ENCODE measurements at places on chromosomes 16 and 17. TPM values are rescaled to one million over a fixed set of nuclear protein-coding genes. Genes with fewer than 3 reads are reported as not detected.

GFOD2 gene
- 14.9 TPM for total RNA-seq

CSF3 gene
- total RNA-seq: 0.31 TPM

DUXB gene
- not detected for total RNA-seq

- no peak overlapping the region for H3K27ac ChIP-seq
These were observed 25.5 kb downstream of the CDH5 start for GRCh38 chr16:66391726-66392670.

DNA sequence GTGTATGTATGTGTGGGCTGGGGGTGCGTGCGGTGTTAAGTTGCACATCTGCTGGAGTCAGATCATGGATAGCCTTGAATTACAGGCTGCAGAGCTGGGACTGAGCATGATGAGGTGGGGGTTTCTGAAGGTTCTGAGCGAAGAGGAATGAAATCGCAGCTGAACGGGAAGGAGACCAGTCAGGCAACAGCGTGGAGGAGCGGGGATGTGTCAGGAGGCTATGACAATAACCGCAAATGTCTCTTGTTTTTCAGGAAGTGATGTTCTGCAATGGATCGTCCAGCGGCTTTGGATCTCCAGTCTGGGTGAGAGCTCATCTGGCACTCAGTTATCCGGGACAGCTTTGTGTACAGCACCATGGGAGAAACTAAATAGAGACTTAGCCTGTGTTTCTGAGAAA is 20.9 kb downstream of the RGS9 start:
- no peaks in the 10 kb centered on the region for H3K36me3 ChIP-seq
- no peak overlapping the region for H3K27ac ChIP-seq
- H3K4me3 ChIP-seq: no peak overlapping the region
- peaks cover 12% of the 10 kb centered on the region for H3K4me1 ChIP-seq
- no peak for DNase-seq
- peaks cover 23% of the 10 kb centered on the region for H3K27me3 ChIP-seq

DNA sequence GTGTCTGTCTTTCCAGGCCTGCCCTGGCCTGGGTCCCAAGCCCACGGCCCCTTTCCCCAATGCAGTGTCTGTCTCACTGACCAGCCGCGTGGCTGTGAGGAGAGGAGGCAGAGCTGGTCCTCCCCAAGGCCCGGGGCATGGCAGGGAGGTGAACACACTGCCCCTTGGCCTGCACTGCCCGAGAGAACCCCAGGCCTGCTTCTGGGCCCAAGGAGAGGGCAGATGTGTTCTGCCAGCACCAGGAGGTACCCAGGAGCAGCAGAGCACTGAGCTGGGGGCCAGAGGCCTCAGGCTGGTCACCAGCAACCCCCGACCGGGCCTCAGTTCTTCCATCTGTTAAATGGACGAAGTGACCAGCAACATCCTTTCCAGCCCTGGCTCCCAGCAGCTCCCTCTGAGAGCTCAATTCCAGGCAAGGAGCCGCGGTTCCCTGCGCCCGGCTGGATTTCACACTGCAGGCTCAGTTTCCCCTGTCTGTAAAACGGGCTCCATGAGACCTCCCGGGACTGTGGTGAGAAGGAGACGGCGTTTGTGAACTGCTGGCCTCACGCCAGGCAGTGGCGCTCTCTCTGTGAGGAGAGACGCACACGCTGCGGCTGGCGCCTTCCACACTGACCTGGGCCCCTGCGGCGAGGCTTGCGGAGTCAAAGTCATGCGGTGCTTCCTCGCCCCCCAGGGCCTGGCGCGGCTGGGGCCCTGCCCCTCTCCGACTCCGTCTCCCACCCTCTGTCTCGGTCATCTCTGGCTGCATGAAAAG is 8.1 kb upstream of the ZFPM1 start:
- DNase-seq: no peak
- H3K27ac ChIP-seq: no peak overlapping the region
- H3K36me3 ChIP-seq: no peaks in the 10 kb centered on the region
- H3K4me3 ChIP-seq: no peak overlapping the region
- peaks cover 17% of the 10 kb centered on the region for H3K27me3 ChIP-seq
- no peaks in the 10 kb centered on the region for H3K4me1 ChIP-seq

- no peak for DNase-seq
- no peaks in the 10 kb centered on the region for H3K36me3 ChIP-seq
- no peak overlapping the region for H3K27ac ChIP-seq
- peak overlapping the region; percentile 0 for H3K4me3 ChIP-seq
- H3K4me1 ChIP-seq: peaks cover 45% of the 10 kb centered on the region
These were observed 33.1 kb downstream of the ARL4D start for GRCh38 chr17:43431714-43432523.

DNA sequence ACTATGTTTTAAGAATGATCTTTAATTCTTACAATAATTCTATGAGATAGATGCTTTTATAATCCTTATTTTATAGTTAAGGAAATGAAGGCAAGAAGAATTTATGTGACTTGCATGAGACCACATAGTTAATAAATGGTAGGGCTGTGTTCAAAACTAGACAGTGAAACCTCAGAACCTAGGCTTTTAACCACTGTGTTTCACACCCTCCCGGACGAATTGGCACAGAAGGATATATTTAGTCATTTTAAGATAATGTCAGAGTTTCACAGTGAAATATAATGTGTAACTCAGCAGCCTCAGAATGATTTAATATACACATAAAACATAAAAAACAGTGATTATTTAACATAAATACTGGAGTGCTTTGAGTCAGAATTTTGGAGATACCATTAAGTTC is 57.0 kb downstream of the NSRP1 start:
- no peak overlapping the region for H3K4me3 ChIP-seq
- peaks cover 2% of the 10 kb centered on the region for H3K27me3 ChIP-seq
- no peak for DNase-seq
- peaks cover 35% of the 10 kb centered on the region for H3K36me3 ChIP-seq

GRCh38 chr17:48612854-48613691 is 2.0 kb downstream of the HOXB8 start:
- peaks cover 20% of the 10 kb centered on the region for H3K4me1 ChIP-seq
- H3K27me3 ChIP-seq: peaks cover 78% of the 10 kb centered on the region
- peak overlapping the region; percentile 66 for H3K4me3 ChIP-seq
- no peak for DNase-seq
- H3K36me3 ChIP-seq: no peaks in the 10 kb centered on the region

GRCh38 chr16:78562111-78562510 is 462.7 kb downstream of the WWOX start:
- H3K4me1 ChIP-seq: no peaks in the 10 kb centered on the region
- no peak for DNase-seq
- H3K27ac ChIP-seq: no peak overlapping the region
- no peak overlapping the region for H3K4me3 ChIP-seq
- H3K36me3 ChIP-seq: peaks cover 3% of the 10 kb centered on the region

- H3K27me3 ChIP-seq: peaks cover 19% of the 10 kb centered on the region
- H3K27ac ChIP-seq: no peak overlapping the region
- no peak for DNase-seq
- H3K36me3 ChIP-seq: no peaks in the 10 kb centered on the region
- no peak overlapping the region for H3K4me3 ChIP-seq
- H3K4me1 ChIP-seq: 0 out of 2 replicates have a peak, but pooled peaks cover 6% of the 10 kb centered on the region
These were observed 12.2 kb upstream of the C16orf54 start for GRCh38 chr16:29757950-29758466.

DNA sequence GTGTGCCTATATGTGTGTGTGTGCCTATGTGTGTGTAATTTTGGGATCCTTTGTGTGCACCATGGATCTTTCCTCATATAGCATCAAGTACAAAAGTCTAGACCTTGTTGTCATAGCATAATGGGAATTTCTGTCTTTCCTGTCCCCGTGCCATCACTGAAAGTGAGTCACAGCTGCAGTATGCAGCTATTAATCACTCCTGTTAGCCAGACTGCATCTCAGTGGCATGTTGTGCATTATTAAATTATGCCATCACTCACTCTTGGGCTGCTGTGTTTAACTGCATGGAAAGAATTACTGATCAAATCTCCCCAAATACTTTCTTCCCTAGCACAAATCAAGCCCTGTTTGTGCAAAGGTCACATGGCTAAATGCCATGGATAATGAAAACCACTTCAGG is 92.4 kb downstream of the CBLN1 start:
- no peaks in the 10 kb centered on the region for H3K36me3 ChIP-seq
- no peak overlapping the region for H3K4me3 ChIP-seq
- no peaks in the 10 kb centered on the region for H3K27me3 ChIP-seq
- no peaks in the 10 kb centered on the region for H3K4me1 ChIP-seq

DNA sequence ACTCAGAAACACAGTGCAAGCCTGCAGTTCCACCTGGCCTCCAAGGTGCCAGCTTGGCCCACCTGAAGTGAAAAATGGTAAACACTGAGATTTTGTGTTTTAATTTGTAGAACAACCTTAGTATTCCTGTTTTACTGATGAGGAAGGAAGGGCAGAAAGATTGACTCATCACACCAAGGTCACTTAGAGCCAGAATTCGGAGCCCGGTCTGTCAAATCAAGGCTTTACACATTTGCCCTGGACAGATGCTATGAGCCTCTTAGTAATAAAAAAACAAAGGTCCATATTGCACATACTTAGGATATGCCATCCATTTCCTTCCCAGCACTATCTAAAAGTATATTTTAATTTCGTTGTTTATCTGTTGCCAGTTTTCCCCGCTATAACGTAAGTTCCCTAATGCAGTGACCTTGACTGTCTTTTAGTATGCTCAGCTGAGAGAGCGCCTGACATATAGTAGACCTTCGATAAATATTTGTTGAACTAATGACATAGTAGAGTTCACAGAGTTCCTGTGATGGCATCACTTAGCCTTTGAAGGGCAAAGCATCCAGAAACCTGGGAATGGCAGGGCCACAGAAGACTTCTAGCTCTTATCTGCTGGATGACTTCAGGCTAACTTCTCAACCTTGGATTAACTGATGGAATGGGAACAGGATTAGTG is 7.2 kb upstream of the TBKBP1 start:
- peaks cover 9% of the 10 kb centered on the region for H3K27me3 ChIP-seq
- H3K27ac ChIP-seq: peak overlapping the region; percentile 89
- H3K36me3 ChIP-seq: peaks cover 50% of the 10 kb centered on the region
- peaks cover 66% of the 10 kb centered on the region for H3K4me1 ChIP-seq

DNA sequence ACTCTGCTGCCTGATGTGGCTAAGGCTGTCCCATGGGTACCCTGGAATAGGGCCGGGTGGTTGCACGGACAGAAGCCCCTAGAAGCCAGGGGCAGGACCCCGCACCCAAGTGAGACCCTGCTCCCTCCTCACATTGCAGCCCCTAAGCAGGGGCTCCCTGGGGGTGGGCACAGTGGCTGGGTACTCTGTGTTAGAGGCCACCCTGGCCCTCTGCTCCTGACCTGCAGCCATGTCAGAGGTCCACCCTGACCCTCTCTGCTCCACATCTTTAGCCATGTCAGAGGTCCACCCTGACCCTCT is 2.1 kb downstream of the CBFA2T3 start:
- no peaks in the 10 kb centered on the region for H3K4me1 ChIP-seq
- no peak overlapping the region for H3K4me3 ChIP-seq
- H3K27me3 ChIP-seq: peaks cover 26% of the 10 kb centered on the region
- no peak for DNase-seq
- H3K27ac ChIP-seq: no peak overlapping the region

- H3K4me3 ChIP-seq: peak overlapping the region; percentile 98
- peak; percentile 79 for DNase-seq
- H3K36me3 ChIP-seq: peaks cover 23% of the 10 kb centered on the region
- H3K27ac ChIP-seq: peak overlapping the region; percentile 99
- peaks cover 16% of the 10 kb centered on the region for H3K27me3 ChIP-seq
These were observed 1.3 kb downstream of the HGS start for GRCh38 chr17:81685108-81685507.

- no peak overlapping the region for H3K27ac ChIP-seq
- H3K27me3 ChIP-seq: peaks cover 32% of the 10 kb centered on the region
- H3K4me1 ChIP-seq: peaks cover 23% of the 10 kb centered on the region
These were observed 2.3 kb upstream of the G6PC1 start for GRCh38 chr17:42898147-42898811.

- no peak for DNase-seq
- no peak overlapping the region for H3K27ac ChIP-seq
- no peaks in the 10 kb centered on the region for H3K4me1 ChIP-seq
These were observed 2.3 kb upstream of the TPPP3 start for GRCh38 chr16:67395458-67396158.
